Stimulated activated CD4-positive, alpha-beta T cell treated with anti-CD3 and anti-CD28 coated beads, Interleukin-1b, Interleukin-23, amount 100 ng/mL, for 48 hours (primary cell): ENCODE measurements at places on chromosomes 12 and 14.

DNA sequence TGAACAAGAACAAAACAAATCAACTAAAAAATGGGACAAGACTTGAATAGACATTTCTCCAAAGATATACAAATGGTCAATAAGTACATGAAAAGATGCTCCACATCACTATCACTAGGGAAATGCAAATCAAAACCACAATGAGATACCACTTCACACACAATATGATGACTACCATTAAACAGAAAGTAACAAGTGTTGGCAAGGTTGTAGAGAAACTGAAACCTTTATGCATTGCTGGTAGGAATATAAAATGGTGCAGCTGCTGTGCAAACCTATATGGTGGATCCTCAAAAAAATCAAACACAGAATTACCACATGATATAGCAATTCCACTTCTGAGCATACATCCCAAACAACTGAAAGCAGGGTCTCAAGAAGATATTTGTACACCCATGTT is 5.2 kb downstream of the SMAGP start:
- no peak for DNase-seq

DNA sequence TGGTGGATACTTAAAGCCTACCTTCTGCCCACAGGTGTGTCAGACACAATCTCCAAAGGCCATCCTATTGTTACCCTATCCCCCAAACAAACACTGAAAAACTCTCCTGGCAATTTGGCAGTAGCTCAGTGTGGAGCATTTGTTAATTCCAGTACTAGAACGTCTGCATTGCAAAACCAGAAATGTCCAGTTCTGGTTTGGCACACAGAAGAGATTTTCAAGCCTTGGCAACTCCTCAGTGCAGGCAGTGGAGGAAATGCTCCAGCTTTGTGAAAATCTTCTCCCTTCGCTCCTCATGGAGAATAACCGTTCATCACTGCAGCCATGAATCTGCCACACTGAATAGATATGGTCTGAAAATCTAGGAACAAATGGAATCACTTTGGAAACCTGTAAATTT is 5.3 kb upstream of the SOCS2 start:
- no peak for DNase-seq

GRCh38 chr12:114982760-114983159 is 298.8 kb upstream of the TBX3 start:
- no peak for DNase-seq

DNA sequence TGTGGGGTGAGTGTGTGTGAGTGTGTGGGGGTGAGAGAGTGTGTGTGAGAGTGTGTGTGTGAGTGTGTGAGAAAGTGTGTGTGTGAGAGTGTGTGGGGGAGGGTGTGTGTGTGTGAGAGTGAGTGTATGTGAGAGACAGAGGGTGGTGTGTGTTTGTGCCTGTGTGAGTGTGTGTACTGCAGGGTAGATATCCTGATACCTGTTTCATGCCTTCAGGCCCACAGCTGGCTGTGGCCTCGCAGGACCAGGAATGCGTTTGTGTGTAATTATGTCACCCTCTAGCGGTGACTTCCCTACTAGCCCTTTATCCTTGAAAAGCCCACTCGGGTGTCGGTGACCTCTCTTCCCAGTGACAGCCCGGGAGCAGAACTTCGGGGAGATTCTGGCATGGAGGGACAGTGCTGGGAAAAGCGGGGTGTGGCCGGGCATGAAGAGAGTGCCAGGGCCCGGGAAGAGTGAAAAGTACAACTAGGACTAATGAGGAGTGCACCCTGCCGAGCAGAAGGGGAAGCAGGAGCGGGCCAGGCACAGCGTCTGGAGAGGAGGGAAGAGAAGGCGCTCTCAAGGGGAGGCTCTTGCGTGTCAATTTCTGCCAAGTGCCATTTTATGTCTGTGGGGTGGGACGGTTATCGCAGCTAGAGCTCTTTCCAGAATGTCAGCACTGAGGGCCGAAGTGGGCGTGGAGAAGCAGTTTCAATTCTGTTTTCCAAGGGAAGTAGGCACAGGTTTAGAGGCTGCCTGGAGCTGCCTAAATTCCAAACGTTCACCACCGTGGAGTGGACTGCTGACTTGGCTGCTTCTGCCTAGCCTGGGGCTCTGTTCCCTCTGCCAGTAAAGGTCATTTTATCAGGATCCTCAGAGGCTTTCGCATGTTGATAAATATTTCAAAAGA is 11.0 kb upstream of the FBXL14 start:
- DNase-seq, result peak; percentile 47

DNA sequence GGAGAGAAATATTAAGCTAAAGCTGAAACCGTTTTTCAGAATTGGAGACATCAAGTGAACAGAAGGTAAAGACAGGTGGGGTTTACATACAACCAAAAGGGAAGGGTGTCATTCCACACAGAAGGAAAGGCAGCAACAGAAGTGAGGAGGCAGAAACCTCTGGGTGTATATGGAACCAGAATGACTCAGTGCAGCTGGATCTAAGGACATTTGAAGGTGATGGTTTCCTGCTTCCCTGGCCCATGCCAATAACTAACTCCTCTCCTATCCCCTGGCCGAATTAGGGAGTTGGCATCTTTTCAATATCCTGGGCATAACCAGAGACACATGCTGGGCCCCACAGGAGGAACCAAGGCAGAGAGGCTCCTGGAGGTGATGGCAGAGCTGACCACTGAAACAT is 8.4 kb downstream of the NCKAP5L start:
- no peak for DNase-seq

DNA sequence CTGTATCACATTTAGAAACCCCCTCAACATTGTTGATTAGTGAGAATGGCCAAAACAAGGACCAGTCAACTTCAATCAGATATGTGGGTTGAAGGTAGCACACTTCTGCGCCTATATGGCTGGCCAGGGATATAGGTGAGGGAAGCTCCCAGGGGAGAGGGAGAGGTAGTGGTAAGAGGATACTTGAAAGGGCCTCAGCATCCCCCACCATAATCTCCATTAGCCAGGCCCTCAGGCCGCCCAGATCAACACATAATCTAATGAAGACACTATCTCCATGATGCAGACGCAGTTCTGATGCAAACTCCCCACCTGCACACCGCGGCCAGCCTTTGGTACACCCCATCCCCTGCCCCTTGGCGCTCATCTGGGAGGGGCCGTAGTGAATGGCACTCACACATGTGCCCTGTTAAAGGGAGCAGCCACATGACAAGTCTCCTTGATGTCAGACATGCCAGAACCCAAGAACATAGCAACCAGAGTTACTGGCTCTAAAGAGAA is 158.0 kb downstream of the TMEM132C start:
- no peak for DNase-seq

GRCh38 chr14:68292441-68293215 is 473.0 kb downstream of the RAD51B start:
- DNase-seq, result no peak

- no peak for DNase-seq
These were observed 126.5 kb downstream of the NCOR2 start for GRCh38 chr12:124440841-124441381.

DNA sequence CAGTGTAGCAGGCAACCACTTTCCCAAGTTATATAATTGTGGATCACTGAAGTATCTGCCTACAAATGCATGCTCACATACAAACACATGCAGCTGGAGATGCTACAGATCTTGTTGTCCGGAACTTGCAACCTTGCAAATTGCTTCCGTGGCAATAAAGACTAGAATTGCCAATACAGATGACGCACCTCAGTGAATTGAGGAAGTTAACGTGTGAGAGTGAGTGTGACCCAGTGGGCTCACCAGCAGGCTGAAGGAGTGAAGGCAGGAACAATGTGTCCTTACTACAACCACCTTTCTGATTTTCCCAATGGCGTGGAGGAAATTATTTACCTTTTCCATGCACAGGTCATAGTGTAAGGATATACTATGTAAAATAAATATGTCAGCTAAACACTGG is 89.4 kb upstream of the GRIP1 start:
- no peak for DNase-seq

DNA sequence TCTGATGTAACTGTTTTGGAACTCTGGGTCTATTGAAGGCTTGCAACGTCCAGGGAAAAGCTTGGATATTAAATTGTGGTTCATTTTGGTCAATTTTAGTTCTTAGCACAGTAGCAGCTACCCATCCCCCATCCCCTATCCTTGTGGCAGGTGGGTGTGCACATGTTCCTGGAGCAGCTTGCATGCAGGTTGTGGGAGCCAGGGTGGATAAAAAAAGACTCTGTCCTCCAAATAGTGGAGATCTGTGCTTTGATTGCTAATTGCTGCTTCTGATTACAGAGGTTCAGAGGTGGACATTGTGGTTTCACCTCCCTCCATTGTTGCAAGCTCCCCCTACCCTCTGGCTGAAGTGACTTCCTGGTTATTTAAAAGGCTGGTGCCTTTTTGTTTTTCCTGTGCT is 23.1 kb downstream of the ATP23 start:
- DNase-seq, result no peak

GRCh38 chr12:41942354-41942753 is 202.3 kb downstream of the GXYLT1 start:
- DNase-seq, result no peak

GRCh38 chr14:55731311-55731872 is 151.4 kb downstream of the KTN1 start:
- DNase-seq, result no peak

DNA sequence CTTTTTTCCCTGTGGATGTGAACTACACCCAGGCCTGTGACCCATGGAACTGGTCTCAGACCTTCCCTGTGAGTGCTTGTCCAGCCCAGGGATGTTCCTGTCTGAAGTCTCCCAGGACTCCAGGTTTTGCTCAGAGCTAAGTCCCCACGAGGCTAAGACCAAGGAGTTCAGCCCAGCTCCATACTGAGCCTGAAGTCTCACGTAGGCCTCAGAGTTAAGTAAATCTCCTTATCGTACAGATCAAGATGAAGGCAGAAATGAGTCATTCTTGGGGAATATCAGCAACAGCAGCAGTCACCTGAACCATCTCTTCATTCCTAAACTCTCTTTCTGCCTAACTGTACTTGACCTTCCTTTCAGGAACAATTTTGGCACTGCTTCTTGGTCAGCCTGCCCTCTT is 139.8 kb downstream of the ANO6 start:
- DNase-seq, result no peak

DNA sequence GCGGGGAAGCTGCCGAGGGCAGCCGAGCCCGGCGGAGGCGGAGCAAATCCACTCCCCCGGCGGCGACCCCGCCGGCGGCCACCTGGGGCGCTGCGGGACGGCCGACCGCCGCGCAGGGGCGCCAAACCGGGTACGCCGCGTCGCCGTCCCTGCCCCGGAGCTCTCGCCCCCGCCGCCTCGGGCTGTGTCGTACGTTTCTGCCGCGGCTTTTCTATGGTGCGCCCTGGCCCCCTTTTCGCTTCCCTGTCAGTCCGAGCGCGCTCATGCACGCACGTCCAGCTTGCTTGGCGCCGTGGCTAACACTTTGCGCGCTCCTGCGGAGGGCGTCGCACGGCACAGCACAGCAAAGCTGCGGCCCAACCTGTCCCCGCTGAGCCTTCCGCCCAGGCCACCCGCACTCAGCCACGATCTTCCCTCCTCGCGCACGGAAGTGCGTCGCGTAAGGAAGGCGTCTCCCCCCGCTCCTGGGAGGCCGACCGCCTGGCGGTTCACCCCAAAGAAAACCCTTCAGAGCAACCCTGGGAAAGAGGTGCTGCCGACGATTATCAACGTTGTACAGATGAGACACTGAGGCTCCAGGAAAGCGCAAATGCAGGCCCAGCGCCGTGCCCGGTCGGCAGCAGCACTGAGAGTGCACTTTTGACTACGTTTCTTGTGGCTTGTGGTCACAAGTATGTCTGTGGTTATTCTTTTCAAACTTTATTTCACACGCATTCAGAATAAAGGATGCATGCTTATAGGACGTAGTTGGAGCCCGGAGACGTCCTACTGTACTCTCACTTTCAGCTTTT is at the start of gene HECTD1:
HECTD1 (minus strand) TSS at position 39 of the 791 bp plus-strand sequence. CDS start 1,857 bp downstream, outside the sequence.
- peak; percentile 88 for DNase-seq

DNA sequence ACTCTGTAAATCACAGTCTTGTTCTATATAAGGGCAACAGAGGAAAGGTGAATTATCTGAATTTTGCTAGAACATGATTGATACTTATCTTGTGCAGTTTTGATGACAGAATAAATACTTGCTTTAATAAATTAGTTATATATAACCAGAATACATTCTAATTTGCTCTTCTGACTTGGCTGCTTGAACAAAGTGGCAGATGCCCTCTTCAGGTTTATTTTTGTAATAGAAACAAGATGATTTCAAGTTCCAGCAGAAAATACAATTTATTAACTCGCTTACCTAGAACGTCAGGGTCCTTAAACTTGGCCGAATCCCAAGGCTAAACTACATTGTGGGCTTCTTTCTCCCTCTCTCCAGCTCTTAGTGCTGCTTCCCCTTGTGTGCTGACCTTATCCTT is 57.6 kb upstream of the SSTR1 start:
- DNase-seq, result no peak
